ENCODE measurements at places on chromosomes 1 and 21. TPM values are rescaled to one million over a fixed set of nuclear protein-coding genes. Genes with fewer than 3 reads are reported as not detected.

C1QC gene
- not detected for total RNA-seq

GNL2 gene
- 88.0 TPM for total RNA-seq

CYP4A11 gene
- total RNA-seq: not detected

CAPZB gene
- 110 TPM for total RNA-seq

OR2W3 gene
- total RNA-seq: not detected

C1orf115 gene
- total RNA-seq: 29.7 TPM

ADORA1 gene
- not detected for total RNA-seq

VPS26C gene
- 53.3 TPM for total RNA-seq

OSCP1 gene
- 6.7 TPM for total RNA-seq

MYCL gene
- total RNA-seq: 2.8 TPM

PEAR1 gene
- 23.2 TPM for total RNA-seq

FCAMR gene
- not detected for total RNA-seq
